ENCODE measurements at places on chromosomes 11 and 22.

GRCh38 chr11:92929246-92929645 lies 40.2 kb upstream of the MTNR1B start:
- no peak for DNase-seq

DNA sequence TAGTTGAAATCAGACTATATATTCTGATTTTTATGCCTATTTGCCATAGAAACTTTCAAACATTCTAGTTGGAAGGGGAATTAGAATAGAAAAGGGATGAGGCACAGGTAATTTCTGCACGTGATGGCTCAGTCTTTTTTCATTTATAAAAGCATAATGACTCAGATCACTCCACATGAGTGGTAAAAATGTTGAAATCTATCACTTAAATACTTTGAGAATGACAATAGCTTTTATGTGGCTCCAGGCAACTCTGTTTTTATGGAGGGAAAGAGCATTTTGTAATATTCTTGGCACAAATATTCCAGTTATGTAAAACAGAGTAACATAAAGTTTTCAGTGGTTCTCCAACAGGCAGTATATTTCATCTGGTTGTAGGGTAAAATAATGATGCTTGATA lies 5.9 kb upstream of the MMP3 start:
- DNase-seq: no peak

GRCh38 chr11:47879259-47880158 lies 31.4 kb upstream of the NUP160 start:
- peak; percentile 36 for DNase-seq

DNA sequence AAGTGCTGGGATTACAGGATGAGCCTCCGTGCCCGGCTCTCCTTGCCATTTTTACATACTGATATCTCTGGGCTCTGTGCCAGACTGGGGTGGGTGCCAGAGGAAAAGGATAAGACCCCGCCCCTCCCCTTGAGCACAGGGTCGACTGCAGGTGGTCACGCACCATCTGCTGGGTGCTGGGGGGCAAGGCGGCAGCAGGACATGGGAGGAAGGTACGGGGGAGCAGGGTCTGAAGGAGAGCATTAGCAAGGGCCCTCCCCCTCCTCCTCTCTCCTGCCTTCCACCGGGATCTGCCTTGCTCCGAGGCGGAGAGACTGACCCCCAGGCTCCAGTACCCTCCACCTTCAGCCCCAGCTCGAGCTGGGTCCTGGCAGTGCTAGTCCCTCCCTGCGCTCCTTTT lies 9.7 kb upstream of the PGA3 start:
- DNase-seq: no peak

- DNase-seq: no peak
Measured at GRCh38 chr11:27008811-27009535, 15.1 kb downstream of the FIBIN start.

GRCh38 chr11:33692013-33692504 lies 8.6 kb downstream of the C11orf91 start:
- no peak for DNase-seq

DNA sequence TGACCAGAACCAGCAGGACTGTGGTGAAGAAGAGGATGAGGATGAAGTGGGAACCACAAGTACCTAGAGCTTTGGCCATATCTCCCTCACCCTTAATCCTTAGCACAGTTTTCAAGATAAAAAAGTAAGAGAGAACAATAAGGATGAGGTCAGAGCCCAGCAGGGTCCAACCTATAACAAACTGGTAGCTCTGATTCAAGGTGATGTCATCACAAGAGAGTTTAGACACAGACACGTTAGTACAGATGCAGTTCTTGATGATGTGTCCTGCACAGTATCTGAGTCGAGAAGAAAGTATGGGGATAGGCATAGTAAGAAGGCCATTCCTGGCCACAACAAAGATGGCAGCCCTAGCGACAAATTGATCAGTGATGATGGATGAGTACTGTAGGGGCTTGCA lies 586 bp downstream of the OR56A5 start:
- DNase-seq: no peak

GRCh38 chr11:24592360-24592759 lies 95.5 kb downstream of the LUZP2 start:
- no peak for DNase-seq
